ENCODE measurements at places on chromosomes 7 and 10. TPM values are rescaled to one million over a fixed set of nuclear protein-coding genes. Genes with fewer than 3 reads are reported as not detected.
A peak's percentile ranks its signal among the peaks of the same experiment; 100 is the strongest.

DNA sequence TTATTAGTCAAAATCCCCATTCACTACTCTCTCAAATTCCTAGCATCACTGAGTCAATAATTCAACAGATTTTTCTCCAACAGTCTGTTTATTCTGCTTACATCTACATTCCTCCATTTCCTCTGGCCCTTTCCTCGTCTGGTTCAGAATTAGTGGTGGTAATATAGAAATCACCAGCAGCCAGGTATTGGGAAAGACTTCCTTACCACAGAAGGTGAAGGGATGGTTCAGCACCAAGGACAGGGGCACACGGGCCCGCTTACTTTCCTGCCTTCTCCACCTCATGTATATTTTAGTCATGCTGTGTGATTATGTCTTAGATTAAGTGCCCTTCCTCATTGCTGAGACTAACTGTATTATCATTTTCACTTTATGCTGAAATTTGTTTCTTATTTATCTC, 70.4 kb upstream of the APBB1IP start:
- peak; percentile 57 for DNase-seq

- no peak for DNase-seq
These were observed 121.5 kb downstream of the TYW1B start for GRCh38 chr7:72706521-72706920.

DNA sequence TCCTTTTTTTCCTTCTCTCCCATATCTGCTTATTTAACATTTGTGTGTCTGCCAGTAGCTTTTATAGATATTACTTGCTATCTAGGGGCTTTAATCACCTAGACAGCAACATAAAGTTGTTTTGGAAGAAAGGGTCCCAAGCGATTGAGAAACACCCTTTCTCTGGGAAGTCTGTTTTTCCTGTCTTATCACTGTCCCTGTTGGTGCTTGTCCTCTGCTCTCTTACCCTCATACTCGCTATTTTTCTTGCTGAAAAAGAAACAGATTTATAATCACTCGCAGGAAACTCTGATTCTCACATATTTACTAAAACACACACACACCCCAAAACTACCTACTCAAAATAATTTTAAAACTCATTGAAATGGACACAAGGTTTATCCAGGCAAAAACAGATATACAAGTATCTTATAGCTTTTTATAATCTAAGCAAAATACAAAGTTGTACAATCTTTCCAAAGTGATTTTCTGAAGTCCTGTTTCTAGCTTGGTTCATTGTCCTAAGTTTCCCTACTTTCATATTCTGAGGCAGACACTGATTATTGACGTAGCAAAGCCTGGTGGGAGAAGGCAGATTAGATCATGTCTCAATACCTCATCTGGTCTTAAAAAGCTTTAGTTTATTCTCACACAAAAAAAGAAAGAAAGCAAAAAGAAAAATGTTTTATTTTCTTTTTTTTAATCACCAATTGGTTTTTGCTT, 157.3 kb downstream of the CACNA2D1 start:
- DNase-seq: no peak

GRCh38 chr10:109726473-109726872, 196.8 kb downstream of the XPNPEP1 start:
- peak; percentile 27 for DNase-seq

- DNase-seq: no peak
These were observed 270.6 kb downstream of the AUTS2 start for GRCh38 chr7:69868921-69869320.

GRCh38 chr7:28181416-28181815, 821 bp upstream of the JAZF1 start:
- DNase-seq: no peak

GRCh38 chr10:112484399-112484798, 37.4 kb downstream of the VTI1A start:
- no peak for DNase-seq

- peak; percentile 26 for DNase-seq
These were observed 128.9 kb downstream of the CCDC3 start for GRCh38 chr10:12872577-12872976.

- no peak for DNase-seq
These were observed 48.5 kb downstream of the PDIA4 start for GRCh38 chr7:148979827-148980226.

- DNase-seq: no peak
These were observed 10.3 kb upstream of the IFIT1B start for GRCh38 chr10:89367529-89367928.

DNA sequence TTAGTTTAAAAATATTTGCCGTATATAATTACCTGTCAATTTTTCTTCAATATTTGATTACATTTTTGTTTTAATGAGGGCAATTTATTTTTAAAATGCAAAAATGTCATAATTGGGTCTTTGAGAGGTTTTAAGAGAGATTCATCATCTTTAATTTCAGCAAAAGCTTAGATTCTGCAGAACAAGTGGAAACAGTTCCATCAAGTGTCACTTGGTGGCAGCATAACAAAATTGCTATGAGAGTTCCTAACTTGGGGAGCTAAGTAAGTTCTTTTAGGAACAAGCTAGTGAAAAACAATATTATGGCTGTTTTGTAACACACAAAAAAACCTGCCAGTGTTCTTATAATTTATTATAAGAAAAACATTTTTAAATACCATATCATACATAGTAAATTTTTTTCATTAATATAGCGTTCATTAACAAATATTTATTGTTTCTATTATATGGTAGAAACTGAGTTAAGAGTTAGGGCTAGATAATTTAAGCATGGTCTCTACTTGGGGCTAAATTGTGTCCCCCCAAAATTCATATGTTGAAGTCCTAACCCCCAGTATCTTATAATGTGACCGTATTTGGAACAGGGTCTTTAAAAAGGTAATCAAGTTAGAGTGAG, 155.2 kb downstream of the MAGI2 start:
- peak; percentile 26 for DNase-seq

GRCh38 chr10:111137587-111137986, 60.8 kb downstream of the ADRA2A start:
- DNase-seq: no peak

The SUFU gene
- polyA plus RNA-seq: 29.3 TPM

The CUX1 gene
- 111 TPM for polyA plus RNA-seq

The IGF2BP3 gene
- polyA plus RNA-seq: 66.6 TPM

The AMPH gene
- 16.7 TPM for polyA plus RNA-seq
